Psoas muscle (tissue), 8 donors: ENCODE measurements at places on chromosomes 1 and 21. TPM values are rescaled to one million over a fixed set of nuclear protein-coding genes. Genes with fewer than 3 reads are reported as not detected.

AADACL3 gene
- total RNA-seq: not detected

CR2 gene
- 0.27 TPM for total RNA-seq

COL11A1 gene
- 0.62 TPM for total RNA-seq

MNDA gene
- total RNA-seq: 3.3 TPM

FCAMR gene
- total RNA-seq: not detected

TNNI3K gene
- total RNA-seq: 1.6 TPM

ADORA1 gene
- 1.2 TPM for total RNA-seq

KPRP gene
- not detected for total RNA-seq

NBPF4 gene
- not detected for total RNA-seq

GSTM5 gene
- total RNA-seq: 0.61 TPM

SPRR2E gene
- total RNA-seq: not detected

PADI1 gene
- total RNA-seq: not detected

SPATA1 gene
- total RNA-seq: 0.93 TPM

S100A12 gene
- 1.2 TPM for total RNA-seq

PGBD5 gene
- total RNA-seq: 9.8 TPM

THEM5 gene
- not detected for total RNA-seq
